ENCODE measurements at places on chromosomes 7 and 10. TPM values are rescaled to one million over a fixed set of nuclear protein-coding genes. Genes with fewer than 3 reads are reported as not detected.

The PLCE1 gene
- 0.52 TPM for polyA plus RNA-seq

The LANCL2 gene
- polyA plus RNA-seq, result 22.7 TPM

The IFIT1B gene
- not detected for polyA plus RNA-seq

The ANXA8L1 gene
- polyA plus RNA-seq, result 0.08 TPM

The TMEM270 gene
- polyA plus RNA-seq, result not detected

The SNX10 gene
- 0.06 TPM for polyA plus RNA-seq

The WNT8B gene
- not detected for polyA plus RNA-seq

The RAB19 gene
- not detected for polyA plus RNA-seq

The SSMEM1 gene
- polyA plus RNA-seq, result not detected

The CHN2 gene
- polyA plus RNA-seq, result 1.3 TPM

The PPP1R3C gene
- 67.8 TPM for polyA plus RNA-seq

The MOGAT3 gene
- not detected for polyA plus RNA-seq

The RET gene
- polyA plus RNA-seq, result 0.28 TPM

The NAT16 gene
- polyA plus RNA-seq, result not detected

The SPRN gene
- polyA plus RNA-seq, result 1.2 TPM

Measured in fibroblast of lung (primary cell).